ENCODE measurements at places on chromosomes 16 and 17.

DNA sequence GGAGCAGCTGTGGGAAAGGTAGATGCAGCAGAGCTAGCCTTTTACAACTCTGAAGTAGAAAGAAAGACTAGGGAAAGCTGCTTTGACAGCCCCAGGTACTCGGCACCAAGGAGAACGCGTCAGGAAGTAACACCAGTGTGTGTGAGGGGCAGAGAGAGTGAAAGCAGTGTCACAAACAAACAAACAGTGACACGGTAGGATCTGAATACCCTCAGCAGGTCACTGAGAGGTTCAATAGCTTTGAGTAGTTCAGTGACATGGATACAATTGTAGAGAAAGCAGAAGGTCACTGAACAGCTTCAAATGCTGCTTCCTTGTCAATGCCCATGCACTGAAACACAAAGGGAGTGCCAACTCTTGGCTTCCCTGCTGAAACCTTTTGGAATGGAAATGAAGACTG is 150.3 kb upstream of the C17orf78 start:
- no peak for DNase-seq

GRCh38 chr17:28290703-28291102 is 28.3 kb upstream of the TMEM97 start:
- DNase-seq = peak; percentile 3

DNA sequence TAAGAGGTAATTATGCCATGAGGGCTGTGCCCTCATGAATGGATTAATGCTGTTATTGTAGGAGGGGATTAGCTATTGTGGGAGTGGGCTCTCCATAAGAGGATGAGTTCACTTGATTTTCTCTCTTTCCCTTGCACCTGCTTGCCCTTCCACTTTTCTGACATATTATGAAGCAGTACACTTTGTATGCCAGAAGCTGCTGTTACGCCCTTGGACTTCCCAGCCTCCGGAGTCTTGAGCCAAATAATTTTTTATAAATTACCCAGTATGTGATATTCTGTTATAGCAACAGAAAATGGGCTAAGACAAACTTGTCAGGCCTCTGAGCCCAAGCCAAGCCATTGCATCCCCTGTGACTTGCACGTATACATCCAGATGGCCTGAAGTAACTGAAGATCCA is 38.4 kb downstream of the PSMD12 start:
- no peak for DNase-seq

GRCh38 chr17:82718986-82719685 is 2.6 kb downstream of the FN3KRP start:
- DNase-seq = no peak

DNA sequence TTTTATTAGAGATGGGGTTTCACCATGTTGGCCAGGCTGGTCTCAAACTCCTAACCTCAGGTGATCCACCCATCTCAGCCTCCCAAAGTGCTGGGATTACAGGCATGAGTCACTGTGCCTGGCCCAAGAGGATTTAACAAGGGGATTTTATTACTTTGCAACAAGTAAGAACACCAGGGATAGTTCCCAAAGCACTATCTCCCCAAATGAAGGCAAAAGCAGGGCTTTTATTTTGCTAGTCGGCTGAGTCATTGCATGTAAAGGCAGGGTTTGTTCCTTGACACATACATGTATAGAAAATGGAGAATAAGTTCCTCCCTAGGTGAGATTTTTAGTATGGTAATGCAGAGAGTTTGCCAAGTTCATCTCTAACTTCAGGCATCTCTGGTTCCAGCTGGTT is 24.0 kb downstream of the REXO5 start:
- DNase-seq = no peak

DNA sequence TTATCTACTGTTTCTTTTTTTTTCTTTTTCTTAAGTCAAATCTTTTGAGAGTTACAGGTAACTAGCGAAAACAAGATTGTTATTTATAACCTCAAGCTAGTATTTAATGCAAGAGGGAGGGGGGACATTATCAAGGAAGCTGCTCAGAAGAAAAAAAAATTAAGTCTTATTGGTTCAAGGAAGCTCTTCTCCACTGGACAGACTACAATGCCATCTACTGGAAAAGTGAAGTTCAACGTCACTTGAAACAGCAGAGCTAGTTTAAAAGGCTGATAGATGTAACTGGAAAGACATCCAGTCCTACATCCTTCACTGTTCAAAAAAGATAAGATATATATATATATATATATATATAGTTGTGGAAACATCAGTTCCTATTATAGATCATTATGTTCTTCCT is 418.0 kb upstream of the PSMD7 start:
- peak; percentile 66 for DNase-seq

DNA sequence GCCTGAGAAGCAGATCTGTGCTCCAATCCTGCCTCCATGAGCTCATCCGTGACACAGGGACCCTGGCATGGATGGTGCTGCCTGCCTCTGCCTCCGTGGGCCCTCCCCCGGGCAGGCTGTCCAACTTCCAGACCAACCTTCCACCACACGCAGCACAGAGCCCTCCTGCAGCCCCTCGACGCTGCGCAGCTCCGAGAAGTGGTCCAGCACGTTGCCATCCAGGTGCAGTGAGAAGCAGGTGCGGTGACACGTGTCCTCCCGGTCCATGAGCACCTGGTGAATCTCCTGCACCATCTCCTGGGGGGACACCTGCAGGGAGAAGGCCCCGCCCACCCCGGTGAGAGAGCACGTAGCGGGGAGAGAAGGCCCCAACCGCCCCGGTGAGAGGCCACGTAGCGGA is 8.4 kb downstream of the CLUH start:
- DNase-seq = no peak

DNA sequence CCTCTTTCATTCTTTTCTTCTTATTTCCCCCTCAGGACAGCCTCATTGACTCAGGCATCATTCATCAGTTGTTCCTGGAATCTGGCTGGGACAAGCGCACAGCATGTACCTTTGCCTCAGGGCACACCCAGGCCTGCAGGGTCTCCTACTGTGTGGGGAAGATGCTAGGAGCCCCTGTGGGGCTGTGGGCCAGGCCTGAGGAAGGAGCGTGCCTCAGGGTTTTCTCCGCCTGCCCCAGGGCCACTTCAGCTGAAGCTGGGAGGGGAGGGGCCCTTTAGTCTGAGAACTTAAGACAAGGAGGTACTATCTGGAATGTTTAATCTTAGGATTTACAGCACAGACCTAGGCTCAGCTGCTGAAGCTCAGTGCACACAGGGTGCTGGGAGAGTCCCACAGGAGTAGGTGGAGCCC is 7.9 kb downstream of the ELMO3 start:
- DNase-seq = no peak

GRCh38 chr17:16818821-16819683 is 129.0 kb downstream of the CCDC144A start:
- no peak for DNase-seq

GRCh38 chr17:63929860-63930766 is 2.0 kb downstream of the CD79B start:
- peak; percentile 6 for DNase-seq

GRCh38 chr17:30248786-30249185 is 13.3 kb upstream of the SLC6A4 start:
- DNase-seq = peak; percentile 40

GRCh38 chr17:51673070-51673469 is 412.7 kb downstream of the UTP18 start:
- no peak for DNase-seq

DNA sequence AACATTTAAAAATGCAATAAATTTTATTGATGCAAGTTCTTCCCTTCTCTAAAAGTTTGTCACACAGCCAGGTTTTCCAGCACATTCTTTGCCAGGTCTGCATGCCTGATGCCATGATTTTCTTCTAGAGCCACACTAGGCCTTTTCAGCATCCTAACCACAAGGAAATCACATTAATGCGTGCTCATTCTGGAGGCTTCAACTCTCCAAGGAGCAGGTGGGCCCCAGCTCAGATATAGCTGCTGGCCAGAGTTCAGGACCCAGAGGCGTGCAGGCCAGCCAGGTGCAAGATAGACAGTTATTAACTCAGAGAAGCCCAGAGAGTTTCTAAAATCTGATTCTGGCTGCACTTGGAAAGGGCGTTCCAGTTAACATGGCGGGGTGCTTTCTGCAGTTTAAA is 124.5 kb upstream of the MAF start:
- DNase-seq = no peak

GRCh38 chr17:30840771-30841170 is 9.0 kb downstream of the ATAD5 start:
- DNase-seq = no peak
